ENCODE measurements at places on chromosomes 3 and 15.
A peak's percentile ranks its signal among the peaks of the same experiment; 100 is the strongest.

GRCh38 chr3:161332792-161333191, 38.5 kb downstream of the SPTSSB start:
- DNase-seq: no peak

- peak; percentile 18 for DNase-seq
Measured at GRCh38 chr15:70259028-70259424, 161.3 kb upstream of the TLE3 start.

DNA sequence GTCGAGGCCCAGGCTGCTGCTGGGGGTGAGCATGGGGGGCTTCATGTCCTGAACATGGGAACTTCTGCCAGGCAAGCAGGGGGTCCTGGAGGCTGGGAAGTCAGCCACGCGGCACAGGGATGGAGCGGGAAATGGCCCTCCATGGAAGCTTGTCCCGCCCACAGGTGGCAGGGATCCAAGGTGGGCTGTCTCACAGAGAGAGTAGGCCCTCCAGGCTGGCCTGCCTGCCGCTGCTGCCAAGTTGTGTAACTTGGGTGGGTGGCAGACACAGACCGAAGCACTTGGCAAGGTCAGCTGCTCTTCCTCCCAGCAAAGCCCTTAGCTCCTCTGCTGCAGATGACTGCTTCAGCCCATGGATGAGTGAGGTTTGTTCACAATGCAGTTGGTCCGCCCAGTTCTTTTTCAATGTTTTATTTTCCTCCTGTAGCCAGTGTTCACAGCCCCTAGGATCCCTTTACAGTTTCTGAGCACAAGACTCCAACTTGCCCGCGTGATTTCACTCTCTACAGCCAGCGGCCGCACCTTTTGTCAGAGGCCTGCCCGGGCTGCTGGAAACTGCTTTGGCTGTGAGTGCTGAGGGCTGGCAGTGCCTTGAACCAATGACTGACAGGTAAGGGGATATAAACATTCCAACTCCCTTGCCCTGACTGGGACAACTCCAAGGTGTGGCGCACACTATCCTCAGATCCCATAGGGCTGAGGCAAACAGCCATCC, 26.7 kb downstream of the HCN4 start:
- DNase-seq: no peak

DNA sequence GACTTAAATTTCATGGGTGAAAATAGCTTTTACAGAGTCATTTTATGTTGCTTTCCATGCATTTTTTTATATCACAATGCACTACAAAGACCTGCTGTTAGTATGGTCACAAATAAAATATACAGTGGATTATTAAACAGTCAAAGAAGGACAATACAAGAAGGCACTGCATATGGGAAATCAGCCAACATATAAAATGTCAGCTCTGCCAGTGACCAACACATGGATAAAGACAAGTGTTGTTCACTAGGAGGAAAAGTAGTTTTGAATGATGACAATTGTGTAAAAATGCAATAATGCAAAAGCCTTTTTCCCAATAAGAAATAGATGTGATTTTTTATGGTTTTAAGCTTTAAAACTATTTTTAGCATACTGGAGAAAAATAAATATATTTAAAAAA, 425.3 kb upstream of the CBLB start:
- DNase-seq: no peak

GRCh38 chr3:171874251-171874681, 31.1 kb downstream of the TMEM212 start:
- no peak for DNase-seq

DNA sequence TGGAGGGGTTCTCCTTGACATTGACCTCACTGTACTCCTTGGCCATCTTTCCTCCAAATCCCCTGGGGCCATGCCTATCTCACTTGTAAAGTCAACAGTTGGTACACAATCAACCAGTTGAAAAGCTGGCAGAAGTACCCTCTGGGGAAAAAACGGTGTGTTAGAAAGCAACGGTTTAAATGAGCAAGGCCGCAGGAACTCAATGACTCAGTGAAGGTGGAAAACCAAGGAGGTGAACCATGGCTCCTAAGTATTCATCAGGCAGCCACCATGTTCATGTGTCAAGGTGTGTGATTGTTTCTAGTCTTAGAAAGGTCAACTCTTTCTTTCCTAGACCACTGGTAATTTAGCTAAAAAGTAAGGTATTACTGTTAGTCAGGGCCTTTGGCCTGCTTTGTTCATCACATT, 130.9 kb upstream of the SATB1 start:
- DNase-seq: no peak

DNA sequence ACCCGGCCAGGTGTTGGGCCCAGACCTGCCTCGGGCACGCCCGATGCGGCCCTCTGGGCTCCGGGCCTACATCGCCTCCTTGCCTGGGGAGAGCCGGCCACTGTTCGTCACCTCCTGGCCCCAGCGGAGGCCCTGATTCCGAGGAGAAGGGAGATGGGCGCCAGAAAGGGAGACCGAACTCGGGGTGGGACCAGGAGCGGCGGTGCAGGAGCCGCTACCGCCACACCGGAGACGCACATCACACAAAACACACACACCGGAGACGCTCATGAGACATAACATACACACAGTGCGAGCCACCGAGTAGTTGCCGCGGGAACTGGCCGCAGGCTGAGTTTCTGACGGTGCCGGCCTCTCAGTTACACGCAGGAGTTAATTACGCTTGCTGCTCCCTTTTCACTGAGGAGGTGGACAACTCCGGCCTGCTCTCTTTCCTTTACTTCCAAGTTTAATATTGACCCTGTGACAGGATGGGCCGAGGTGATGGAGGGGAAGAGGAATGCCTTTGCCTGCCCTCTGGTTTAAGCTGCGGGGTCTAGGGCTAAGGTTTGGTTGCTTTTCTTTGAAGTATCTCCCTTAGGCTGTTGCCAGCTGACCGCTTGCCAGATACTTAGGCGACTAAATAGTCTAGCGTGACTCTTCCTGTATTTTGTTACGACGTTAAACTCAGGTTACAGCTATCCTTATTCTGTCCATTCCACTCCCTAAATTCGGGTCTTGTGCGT, 570 bp downstream of the PCNP start:
- peak; percentile 17 for DNase-seq

DNA sequence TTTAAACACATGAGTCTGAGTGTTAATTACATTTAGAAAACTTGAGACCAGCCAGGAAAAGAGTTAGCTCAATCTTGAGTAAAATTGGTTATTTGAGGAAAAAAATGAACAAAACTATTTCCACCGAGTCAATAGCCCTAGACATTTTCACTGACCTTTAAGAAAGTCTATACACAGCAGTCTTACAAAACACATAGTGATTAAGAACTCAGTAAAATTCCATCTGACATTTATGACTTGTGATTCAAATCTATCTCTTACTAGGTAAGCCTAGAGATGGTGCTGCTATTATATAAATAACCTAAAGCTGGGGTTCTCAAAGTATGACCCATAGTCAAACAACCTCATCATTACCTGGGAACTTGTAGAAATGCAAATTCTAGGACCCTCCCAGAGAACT, 109.1 kb upstream of the COL8A1 start:
- no peak for DNase-seq

- DNase-seq: no peak
Measured at GRCh38 chr3:183635107-183635430, 354 bp upstream of the KLHL24 start.

GRCh38 chr3:196193133-196193735, 18.0 kb downstream of the ZDHHC19 start:
- no peak for DNase-seq

- no peak for DNase-seq
Measured at GRCh38 chr3:167480748-167481147, 6.9 kb upstream of the SERPINI2 start.

GRCh38 chr3:179806177-179806576, 153.3 kb downstream of the USP13 start:
- no peak for DNase-seq

DNA sequence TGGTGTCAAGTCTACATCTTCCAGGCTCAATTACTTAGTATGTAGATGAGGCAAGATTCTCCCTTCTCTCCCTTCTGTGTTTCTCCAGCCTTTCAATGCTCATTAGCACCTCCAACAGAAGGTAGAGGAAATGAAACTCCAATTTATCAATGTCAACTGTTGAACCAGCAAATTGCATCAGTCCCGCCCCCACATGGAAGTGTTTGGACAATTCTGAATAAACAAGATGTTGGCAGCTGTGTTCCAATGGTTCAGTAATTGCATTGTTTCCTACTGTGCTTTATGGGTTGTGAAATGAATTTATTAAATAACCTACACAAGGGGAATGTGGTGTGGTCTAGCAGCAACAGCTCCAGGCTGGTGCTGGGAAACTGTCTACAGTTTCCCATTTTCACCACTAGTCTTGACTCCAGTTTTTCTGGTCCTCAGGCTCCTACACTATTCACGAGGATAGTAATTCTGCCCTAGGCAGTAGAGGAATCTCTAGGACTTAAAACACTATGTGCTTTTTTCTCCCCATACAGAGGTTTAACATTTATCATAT, 91.9 kb downstream of the MB21D2 start:
- DNase-seq: no peak

GRCh38 chr15:54288049-54288448, 309.8 kb downstream of the UNC13C start:
- no peak for DNase-seq

DNA sequence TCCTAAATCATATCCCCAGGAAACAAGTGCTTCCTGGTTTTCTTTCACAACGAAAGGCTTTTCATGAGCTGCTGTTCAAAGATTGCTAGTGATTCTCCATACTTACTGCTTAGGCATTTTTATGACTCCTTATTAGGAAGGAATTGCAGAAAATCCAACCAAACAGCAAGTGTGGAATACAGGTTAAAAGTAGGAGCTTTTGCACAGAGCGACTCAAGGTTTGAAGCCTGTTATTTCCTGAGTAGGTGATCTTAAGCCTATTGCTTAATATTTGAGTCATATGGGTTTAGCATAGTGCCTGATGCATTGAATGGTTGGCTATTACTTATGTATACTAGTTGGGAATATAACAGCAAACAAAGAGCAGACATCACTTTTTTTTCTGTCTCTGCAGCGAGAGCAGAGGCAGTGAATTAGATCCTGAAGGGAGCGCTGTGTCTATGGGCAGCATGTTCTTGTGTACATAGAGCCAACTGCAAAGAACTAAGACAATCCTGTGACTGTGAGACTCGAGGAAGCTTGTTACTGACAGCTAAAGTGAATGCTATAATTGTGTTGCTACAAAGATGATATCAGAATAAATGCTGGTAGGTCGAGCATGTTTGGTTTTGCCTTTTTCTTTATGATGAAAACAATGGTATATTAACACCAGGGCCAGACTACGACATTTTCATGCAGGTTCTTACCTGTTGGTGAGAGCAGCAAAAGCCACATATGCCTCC, 6.3 kb downstream of the TM4SF1 start:
- DNase-seq: no peak

DNA sequence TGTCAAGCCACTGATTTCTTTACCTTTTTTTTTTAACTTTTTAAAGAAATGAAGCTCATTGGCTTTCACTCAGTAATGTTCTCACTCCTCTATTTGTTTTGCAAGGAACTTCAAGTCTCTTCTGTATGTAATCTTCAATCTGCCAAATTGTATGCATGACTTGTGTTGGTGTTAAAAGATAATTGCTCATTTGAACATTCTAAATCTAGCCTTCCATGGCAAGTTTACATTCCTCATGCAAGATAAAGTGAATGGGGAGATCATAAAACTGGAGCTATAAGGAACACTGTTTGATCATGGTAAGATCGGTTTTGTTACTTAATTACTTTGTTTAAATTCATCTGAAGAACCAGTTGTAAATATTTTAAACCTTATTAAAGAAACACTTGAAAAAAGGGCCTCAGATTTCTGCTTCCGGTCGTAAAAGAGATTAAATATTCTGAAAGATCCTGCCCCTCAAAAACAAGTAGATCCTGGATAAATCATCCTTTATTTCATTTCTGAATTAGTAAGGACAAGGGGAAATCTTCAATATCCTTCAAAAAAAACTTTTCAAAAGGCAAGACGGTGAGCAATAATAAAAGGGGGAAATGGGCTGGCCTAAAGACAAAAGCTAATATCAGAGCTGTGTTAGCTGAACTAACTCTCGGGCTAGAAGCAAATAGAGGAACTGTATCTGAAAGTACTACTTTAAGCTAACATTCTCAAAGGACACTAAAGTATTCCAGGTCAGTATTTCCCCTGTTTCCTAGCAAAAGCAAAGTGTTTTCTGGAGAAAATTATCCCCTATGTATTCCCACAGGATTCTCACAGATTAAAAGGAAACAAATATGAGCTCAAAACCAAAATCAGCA, 107.0 kb upstream of the ATP11B start:
- DNase-seq: no peak

- DNase-seq: no peak
Measured at GRCh38 chr15:96505014-96505413, 174.5 kb downstream of the NR2F2 start.

DNA sequence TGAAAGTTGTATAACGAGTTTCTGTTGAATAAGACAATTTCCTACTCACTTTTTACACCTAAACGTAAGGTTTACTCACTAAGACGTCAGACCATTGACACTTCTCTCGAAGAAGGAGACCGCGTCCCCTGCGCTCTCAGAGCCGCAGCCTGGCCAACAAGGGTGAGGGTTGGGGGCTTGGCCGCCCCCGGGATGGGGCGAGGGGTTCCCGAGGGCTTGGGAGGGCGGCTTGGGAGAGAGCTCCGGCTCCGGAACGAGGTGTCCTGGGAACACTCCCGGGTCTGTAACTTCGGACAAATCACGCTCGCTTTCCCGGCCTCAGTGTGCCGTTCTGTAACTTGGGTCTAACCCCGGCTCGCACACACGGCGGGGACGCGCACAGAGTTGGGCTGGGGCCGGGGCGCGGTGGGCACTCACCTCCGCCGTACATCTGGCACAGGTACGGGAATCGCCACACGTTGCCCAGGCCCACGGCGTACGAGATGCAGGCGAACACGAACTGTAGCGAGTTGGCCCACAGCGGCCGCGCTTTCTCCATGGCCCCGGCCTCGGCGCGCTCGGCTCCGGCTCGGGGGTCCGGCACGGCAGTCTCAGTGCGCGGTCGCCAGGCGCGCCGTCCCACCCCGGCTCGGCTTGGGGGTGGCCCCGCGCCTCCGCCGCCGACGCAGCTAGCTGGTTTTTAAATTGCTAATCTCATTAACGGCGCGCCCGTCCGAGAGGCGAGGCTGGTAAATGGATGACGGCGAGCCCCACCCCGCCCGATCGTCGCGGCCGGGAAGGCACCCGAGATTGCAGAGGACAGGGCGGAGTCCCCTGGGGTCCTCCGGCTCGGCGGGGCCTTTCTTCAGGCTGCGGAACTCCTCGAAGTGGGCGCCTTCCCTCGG, at the start of gene SLC6A20:
SLC6A20 (minus strand) TSS at position 655 of the 884 bp plus-strand sequence; CDS start at position 538, 117 bp downstream.
- no peak for DNase-seq

DNA sequence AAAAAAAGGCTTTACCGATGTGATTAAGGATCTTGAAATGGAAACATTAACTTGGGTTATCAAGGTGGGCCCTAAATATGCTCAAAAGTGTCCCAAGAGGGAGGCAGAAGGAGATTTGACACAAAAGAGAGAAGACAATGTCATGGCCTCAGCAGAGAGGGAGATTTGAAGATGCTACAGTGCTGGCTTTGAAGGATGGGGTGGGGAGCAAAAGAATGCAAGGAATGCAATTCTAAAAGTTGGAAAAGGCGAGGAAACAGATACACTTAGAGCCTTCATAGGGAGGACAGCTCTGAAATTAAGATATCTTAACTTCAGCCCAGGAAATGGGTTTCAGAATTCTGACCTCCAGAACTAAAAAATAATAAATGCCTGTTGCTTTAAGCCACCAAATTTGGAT, 314.5 kb upstream of the CCDC54 start:
- DNase-seq: no peak

- DNase-seq: no peak
Measured at GRCh38 chr15:70200511-70201424, 103.1 kb upstream of the TLE3 start.

GRCh38 chr3:54653456-54654195, 274.2 kb downstream of the LRTM1 start:
- DNase-seq: no peak
